Fibroblast of skin of abdomen (primary cell): ENCODE measurements at places on chromosomes 6 and 20.

- DNase-seq = no peak
Observed at GRCh38 chr6:160986851-160987250, 4.7 kb upstream of the MAP3K4 start.

DNA sequence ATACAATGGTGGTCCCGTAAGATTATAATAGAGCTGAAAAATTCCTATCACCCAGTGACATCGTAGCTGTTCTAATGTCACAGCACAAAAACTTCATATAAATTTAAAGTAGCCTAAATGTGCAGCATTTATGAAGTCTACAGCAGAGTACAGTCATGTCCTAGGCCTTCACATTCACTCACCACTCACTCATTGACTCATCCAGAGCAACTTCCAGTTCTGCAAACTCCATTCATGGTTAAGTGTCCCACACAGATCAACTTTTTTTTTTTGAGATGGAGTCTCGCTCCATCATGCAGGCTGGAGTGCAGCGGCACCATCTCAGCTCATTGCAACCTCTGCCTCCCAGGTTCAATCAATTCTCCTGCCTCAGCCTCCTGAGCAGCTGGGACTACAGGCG is 20.9 kb upstream of the KCNG1 start:
- DNase-seq = peak; percentile 86

GRCh38 chr6:95417856-95418255 is 159.5 kb upstream of the MANEA start:
- DNase-seq = no peak

GRCh38 chr6:132648828-132649227 is 10.2 kb downstream of the TAAR1 start:
- DNase-seq = no peak

DNA sequence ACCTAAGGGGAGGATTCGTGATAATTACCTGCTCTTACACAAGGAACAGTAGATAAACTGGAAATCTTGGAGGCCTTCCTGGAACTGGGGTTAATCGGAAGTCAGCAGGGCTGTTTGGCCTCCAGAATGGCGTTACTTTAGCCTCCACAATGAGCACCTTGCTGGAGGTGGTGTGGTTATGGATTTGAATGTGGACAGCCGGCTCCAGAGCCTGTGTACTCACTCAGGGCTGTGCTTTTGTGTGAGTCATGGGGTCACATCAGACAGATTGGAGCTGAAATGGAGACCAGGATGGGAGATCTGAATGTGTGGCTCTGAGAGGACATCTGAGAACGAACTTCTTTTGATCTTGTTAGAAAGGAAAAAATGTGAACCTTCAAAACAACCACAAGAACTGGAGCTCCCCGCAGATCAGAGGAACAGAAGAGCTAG is 30.4 kb downstream of the IGF2R start:
- DNase-seq = no peak

GRCh38 chr6:88807622-88808021 is 155.8 kb downstream of the RNGTT start:
- no peak for DNase-seq

GRCh38 chr20:61579908-61580307 is 327.8 kb downstream of the CDH4 start:
- DNase-seq = no peak
